ENCODE measurements at places on chromosomes 12 and 14.

GRCh38 chr12:75529316-75529715 lies 17.9 kb upstream of the KRR1 start:
- DNase-seq, result no peak

- no peak for DNase-seq
These were observed 84.2 kb upstream of the BMP4 start for GRCh38 chr14:54040846-54041245.

DNA sequence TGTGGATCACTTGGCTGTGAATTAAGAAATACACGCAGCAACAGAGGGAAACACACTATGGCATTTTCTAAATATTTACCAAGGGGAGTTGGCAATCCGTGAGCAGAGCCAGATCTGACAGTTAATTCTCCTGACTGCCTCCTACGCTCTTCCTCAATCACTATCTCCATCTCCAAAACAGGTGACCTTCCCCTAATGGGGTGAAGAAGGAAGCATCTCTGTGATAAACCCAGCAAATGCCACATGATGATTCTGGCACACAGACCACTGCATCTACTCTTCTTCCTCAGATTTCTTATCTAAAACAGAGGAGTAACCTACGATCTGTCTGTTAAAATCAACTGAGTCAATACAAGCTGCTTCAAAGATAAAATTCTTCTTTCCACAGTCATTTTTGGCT lies 4.4 kb downstream of the SPTB start:
- DNase-seq, result no peak

GRCh38 chr12:1562813-1563407 lies 31.5 kb downstream of the FBXL14 start:
- DNase-seq, result no peak

GRCh38 chr14:68696721-68697495 lies 96.0 kb downstream of the ZFP36L1 start:
- no peak for DNase-seq

GRCh38 chr12:102765736-102766135 lies 151.3 kb downstream of the PAH start:
- no peak for DNase-seq

DNA sequence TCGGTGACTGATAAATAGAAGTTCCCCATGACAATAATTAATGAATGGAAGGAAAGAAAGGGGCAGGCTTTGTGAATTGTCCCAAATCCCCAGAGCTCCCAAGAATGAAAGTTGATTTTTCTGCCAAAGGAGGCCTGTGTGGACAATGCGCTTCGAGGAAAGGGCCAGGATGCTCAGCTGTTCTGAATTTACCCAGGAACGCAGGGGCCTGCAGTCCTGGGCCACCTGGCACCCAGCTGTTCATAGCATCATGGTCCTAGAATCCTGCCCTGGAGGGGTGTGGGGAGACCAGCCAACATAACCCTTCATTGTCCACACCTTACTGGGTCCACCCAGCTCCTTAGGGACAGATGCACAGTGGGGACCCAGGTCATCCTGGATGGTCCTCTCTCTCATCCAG lies 587.5 kb downstream of the BCL11B start:
- DNase-seq, result no peak

GRCh38 chr12:101527682-101528081 lies 52.5 kb downstream of the SPIC start:
- no peak for DNase-seq

GRCh38 chr14:53890611-53891101 lies 66.0 kb downstream of the BMP4 start:
- DNase-seq, result no peak

- no peak for DNase-seq
These were observed 81.0 kb downstream of the ETV6 start for GRCh38 chr12:11730299-11731041.

- DNase-seq, result no peak
These were observed 181.3 kb downstream of the CACNA1C start for GRCh38 chr12:2234091-2234490.

- DNase-seq, result no peak
These were observed 134.2 kb downstream of the TGFB3 start for GRCh38 chr14:75847584-75847983.

DNA sequence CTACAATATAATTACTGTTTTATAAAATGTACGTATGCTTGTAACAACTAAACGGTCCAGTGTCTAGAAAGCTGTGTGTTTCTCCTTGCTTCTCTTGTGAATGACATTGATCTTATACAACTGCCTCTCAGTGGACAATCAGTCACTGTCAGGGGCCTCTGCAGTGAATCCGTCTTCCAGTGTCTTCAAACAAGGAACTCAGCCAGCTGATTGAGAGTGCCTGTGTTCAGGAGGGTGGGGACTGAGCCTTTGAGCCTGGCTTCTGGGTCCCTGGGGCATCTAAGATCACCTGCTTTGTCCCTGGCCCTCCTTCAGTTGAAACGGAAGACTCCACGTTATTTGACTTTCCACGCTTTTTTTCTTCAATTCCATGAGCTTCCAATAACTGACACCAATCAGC lies 133.1 kb upstream of the SFSWAP start:
- DNase-seq, result no peak

DNA sequence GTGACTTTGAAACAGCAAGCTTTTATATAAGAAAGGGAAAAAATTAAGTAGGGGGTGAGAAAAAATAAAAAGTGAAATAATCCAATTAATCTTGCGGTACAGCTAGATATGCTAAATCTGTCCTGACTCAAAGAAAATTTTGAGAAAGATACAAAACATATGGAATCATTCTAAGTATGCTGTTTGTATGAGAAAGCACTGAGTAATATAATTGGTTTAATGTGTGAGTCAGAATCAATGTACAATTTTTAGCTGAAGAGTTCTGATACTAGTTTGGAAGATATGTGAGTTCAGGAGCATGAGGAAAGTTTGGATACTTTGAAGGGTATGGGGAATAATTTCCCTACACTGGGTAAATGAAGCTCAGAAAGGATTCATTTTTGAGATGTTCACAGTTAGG lies 190.9 kb upstream of the RASSF8 start:
- DNase-seq, result no peak

GRCh38 chr12:47841501-47841900 lies 21.8 kb upstream of the HDAC7 start:
- DNase-seq, result no peak

GRCh38 chr12:5013266-5013730 lies 30.4 kb upstream of the KCNA5 start:
- no peak for DNase-seq

DNA sequence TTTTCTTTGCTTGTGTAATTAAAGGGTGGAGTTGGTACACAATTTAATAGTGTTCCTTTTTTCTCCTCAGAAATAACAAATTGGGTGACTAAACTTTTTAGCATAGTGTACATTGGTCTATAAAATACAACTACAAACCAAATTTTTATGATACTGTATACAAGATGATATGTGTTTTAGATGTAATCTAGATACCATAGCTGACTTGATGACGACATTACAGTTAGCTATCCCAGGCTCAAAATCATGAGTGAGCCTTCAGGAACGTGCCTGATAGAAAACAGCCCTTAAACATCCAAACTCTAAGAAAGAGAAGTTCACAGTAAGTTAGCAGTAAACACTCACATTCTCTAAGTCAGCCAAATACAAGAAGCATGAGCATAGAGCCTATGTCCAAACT lies 99.0 kb upstream of the SSTR1 start:
- DNase-seq, result no peak

GRCh38 chr14:34232790-34233189 lies 229.2 kb downstream of the SPTSSA start:
- no peak for DNase-seq

DNA sequence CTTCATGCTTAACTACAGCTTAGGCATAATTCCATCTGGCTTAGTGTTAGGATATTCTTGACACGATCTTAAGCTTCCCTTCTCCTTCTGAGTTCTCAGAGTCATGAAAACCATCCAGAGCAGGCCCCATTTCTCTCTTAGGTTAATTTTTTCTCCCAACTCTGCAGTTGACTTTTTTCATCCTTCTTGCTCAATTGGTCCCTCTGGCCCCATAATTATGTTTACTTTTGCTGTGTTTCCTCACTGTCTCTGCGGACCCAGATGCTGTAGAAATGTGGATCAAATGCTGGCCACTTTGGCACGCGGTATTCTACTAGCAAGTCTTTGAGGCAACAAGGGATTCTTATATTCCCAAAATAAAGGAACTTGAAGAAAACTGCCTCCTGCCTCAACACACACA lies 9.5 kb downstream of the TMEM132C start:
- no peak for DNase-seq

GRCh38 chr12:47122602-47123001 lies 42.8 kb upstream of the AMIGO2 start:
- no peak for DNase-seq

DNA sequence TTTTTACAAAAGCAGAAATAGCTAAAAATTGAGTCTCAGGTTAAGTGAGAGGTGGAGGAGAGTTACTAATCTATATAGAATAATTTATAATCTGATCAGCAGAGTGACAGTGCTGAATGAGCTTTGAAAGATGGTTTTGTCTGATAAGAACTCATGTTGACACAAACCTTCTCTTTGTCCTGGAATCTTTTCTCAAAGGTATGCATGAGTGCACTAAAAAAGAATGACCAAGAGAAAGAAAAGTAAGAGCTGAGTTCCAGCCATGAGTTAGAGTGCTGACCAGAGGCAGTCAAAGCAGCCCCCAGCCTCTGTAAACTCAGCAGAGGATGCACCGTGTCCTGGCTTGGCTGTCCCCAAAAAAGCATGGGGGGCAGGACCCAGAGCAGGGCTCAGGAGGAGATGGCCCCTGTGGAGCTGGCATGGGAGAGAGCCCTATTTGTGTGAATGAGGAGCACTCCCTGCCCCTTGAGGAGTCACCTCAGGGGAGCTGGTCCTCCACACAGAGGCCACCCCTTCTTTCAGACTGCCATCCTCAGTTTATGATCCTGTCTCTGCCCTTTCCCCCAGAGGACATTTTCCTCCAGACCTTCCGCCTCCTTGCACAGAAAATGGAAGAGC lies 129.8 kb downstream of the SEC23A start:
- DNase-seq, result no peak

DNA sequence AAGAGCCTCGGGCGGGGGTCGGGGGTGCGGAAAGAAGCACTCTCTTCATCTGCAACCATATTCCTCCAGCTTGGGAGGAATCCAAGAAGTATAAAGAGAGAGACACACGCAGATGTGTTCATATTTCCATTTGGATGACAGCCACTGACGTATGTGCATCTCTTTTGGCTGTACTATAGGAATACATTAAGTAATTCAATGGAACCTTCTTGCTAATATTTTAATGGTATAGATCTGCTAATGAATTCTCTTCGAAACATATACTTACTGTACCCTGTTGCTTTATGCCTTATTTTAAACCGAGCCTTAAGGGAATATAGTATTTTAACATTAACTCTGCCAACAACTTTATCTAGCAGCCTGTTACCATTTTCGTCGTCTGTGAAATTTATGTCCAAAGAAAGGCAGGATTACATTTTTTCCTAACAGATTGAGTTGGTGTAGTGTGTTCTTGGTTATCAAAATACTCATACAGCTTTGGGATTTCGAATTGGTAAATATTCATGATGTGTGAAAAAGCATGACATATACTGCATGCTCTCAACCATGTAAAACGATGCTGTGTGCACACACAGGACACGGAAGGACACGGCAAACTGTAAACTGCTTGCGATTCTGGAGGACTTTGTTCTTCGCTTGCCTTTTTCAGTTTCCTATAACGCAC lies 84.5 kb downstream of the CCDC88C start:
- DNase-seq, result no peak

- no peak for DNase-seq
These were observed 5.9 kb downstream of the RIMBP2 start for GRCh38 chr12:130709971-130710732.

DNA sequence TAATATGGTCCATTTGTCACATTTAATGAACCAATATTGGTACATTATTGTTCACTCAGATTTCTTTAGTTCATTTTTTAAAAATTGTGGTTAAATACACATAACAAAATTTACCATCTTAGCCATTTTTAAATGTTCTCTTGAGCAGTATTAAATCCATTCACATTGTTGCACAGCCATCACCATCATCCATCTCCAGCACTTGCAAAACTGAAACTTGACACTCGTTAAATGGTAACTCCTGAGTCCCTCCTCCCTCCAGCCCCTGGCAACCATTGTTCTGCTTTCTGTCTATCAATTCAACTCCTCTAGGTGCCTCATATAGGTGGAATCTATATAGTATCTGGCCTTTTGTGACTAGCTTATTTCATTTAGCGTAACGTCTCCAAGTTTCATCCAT lies 86.4 kb downstream of the ACACB start:
- no peak for DNase-seq

GRCh38 chr12:81798294-81798693 lies 39.1 kb upstream of the PPFIA2 start:
- DNase-seq, result no peak

- no peak for DNase-seq
These were observed 22.9 kb upstream of the TCL1B start for GRCh38 chr14:95663226-95663797.

DNA sequence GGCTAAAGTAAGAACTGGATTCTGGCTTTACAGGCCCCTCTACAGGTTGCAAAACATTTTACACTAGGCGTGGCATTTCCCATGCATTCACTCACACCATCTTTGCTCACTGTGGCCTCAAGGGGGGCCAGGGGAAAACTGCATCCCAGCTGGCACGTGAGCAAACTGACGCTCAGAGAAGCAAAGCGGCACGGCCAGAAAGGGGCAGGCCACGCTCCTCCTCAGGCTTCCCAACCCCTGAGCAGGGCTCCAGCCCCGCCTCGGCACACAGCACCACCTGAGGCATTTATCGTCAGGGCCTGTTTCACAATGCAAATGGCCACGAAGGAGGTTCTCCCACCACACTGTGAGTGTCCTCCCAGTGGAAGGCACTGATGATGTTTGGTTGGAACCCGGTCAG lies 90.8 kb downstream of the BCL11B start:
- DNase-seq, result no peak

- DNase-seq, result no peak
These were observed 306.3 kb downstream of the APAF1 start for GRCh38 chr12:98951406-98951805.

DNA sequence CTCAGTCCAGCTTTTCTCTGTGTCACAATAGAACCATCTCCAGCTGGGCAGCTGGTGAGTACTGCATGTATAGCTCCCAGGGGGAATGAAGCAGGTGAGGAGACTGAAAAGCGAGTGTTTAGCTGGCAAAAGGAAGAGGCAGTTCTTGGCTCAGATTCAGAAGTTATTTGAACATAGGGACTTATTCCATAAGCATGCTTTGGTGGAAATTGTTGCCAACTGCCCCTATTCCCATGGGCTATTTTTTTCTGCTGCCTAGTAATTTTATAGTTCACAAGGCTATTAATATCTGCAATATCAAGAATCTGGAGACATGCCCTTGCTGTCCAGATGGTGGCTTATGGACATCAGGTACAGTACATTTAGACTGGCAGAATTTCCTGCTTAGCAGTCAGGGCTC lies 1112.7 kb downstream of the LRFN5 start:
- DNase-seq, result no peak

Data from CD4-positive, alpha-beta T cell treated with Interleukin-6 for 4 hours (primary cell).